ENCODE measurements at places on chromosomes 4 and X. TPM values are rescaled to one million over a fixed set of nuclear protein-coding genes. Genes with fewer than 3 reads are reported as not detected.

- H3K36me3 ChIP-seq, result no peaks in the 10 kb centered on the region
- H3K4me3 ChIP-seq, result no peak overlapping the region
Measured at GRCh38 chrX:45515262-45516215, 314.9 kb upstream of the DIPK2B start.

VCX3B gene
- not detected for total RNA-seq

GRCh38 chr4:169071747-169072146, 61.7 kb upstream of the CBR4 start:
- H3K36me3 ChIP-seq, result no peaks in the 10 kb centered on the region
- no peak overlapping the region for H3K4me3 ChIP-seq
- peak; percentile 77 for DNase-seq
- H3K27ac ChIP-seq, result no peak overlapping the region

DNA sequence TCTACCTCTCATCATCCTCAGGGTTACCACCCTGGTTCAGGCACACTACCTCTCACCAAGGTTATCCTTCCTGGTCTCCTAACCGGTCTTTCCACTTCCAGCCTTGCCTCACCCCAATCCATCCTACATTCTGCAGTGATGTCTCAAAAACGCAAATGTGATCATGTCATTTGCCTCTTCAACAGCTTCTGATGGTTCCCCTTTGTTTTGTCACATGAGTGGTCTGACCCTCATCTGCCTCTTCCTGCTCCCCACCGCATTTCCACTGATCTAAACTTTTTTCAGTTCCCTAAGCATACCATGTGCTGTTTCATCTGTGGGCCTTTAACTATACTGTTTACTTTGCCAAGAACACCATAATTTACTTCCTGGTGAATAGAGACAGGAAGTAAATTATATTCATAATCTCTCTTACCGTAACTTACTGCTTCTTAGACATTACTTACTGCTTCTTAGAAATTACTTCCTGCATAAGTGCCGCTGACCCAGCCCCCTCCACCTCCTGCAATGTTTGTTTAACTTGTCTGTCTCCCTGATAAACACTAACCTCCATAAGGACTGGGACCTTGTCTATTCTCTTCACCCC, 27.1 kb upstream of the NSUN7 start:
- no peak overlapping the region for H3K4me3 ChIP-seq
- no peaks in the 10 kb centered on the region for H3K4me1 ChIP-seq
- no peaks in the 10 kb centered on the region for H3K36me3 ChIP-seq
- H3K27ac ChIP-seq, result no peak overlapping the region

GRCh38 chrX:40637687-40638086, 9.7 kb downstream of the CXorf38 start:
- no peaks in the 10 kb centered on the region for H3K4me1 ChIP-seq
- H3K4me3 ChIP-seq, result no peak overlapping the region
- no peaks in the 10 kb centered on the region for H3K27me3 ChIP-seq
- DNase-seq, result peak; percentile 15
- H3K36me3 ChIP-seq, result no peaks in the 10 kb centered on the region
- H3K27ac ChIP-seq, result no peak overlapping the region

QDPR gene
- total RNA-seq, result 27.4 TPM

GRCh38 chrX:14409341-14409740, 120.0 kb upstream of the GLRA2 start:
- no peak overlapping the region for H3K4me3 ChIP-seq
- no peaks in the 10 kb centered on the region for H3K36me3 ChIP-seq
- no peaks in the 10 kb centered on the region for H3K27me3 ChIP-seq
- DNase-seq, result peak; percentile 55

- no peaks in the 10 kb centered on the region for H3K4me1 ChIP-seq
- H3K27me3 ChIP-seq, result no peaks in the 10 kb centered on the region
- no peak overlapping the region for H3K27ac ChIP-seq
Measured at GRCh38 chr4:91681544-91681943, 622.2 kb upstream of the GRID2 start.

- no peaks in the 10 kb centered on the region for H3K36me3 ChIP-seq
- no peaks in the 10 kb centered on the region for H3K4me1 ChIP-seq
- H3K27me3 ChIP-seq, result peaks cover 17% of the 10 kb centered on the region
- no peak within 1 kb of the TSS for H3K27ac ChIP-seq
- no peak for DNase-seq
Measured at GRCh38 chrX:48835524-48836329, at the start of gene PCSK1N. Gene PCSK1N (minus strand): TSS chrX:48835610. CDS start chrX:48835532, 78 bp downstream.

DNA sequence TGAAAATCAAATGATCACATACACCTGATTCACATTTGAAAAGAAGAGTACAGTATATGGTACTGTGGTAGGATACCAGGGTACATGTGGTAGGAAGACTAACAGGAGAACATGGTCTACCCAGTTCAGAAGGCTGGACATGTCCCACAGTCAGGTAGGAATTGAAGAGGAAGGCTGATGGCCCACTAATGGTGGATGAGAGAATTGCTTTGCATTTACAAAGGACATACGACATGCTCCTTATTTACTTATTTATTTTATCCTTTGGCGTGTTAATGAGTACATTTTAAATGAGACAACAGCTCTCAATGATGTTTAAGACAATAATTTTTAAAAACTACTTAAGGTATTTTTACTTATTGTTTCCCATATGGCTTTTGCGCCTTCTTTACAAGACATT, 106.7 kb upstream of the BMP2K start:
- no peaks in the 10 kb centered on the region for H3K27me3 ChIP-seq
- DNase-seq, result no peak
- no peak overlapping the region for H3K27ac ChIP-seq
- no peaks in the 10 kb centered on the region for H3K4me1 ChIP-seq
- H3K4me3 ChIP-seq, result no peak overlapping the region

HSFX2 gene
- total RNA-seq, result 0.26 TPM

KDM5C gene
- total RNA-seq, result 83.6 TPM

GRCh38 chr4:150308824-150309472, 230.7 kb downstream of the DCLK2 start:
- H3K36me3 ChIP-seq, result no peaks in the 10 kb centered on the region
- peak; percentile 84 for DNase-seq
- no peaks in the 10 kb centered on the region for H3K4me1 ChIP-seq
- no peak overlapping the region for H3K27ac ChIP-seq

- DNase-seq, result no peak
- no peaks in the 10 kb centered on the region for H3K4me1 ChIP-seq
- no peak overlapping the region for H3K27ac ChIP-seq
- H3K4me3 ChIP-seq, result no peak overlapping the region
Measured at GRCh38 chr4:135269125-135269890, 1067.7 kb upstream of the PABPC4L start.

GRCh38 chr4:140312100-140312499, 61.3 kb upstream of the SCOC start:
- no peak overlapping the region for H3K4me3 ChIP-seq
- no peaks in the 10 kb centered on the region for H3K27me3 ChIP-seq
- H3K27ac ChIP-seq, result no peak overlapping the region
- no peak for DNase-seq
- H3K4me1 ChIP-seq, result peaks cover 17% of the 10 kb centered on the region
- H3K36me3 ChIP-seq, result no peaks in the 10 kb centered on the region

TLL1 gene
- 0.33 TPM for total RNA-seq

GRCh38 chrX:127112726-127113125, 293.2 kb downstream of the PRR32 start:
- H3K4me1 ChIP-seq, result no peaks in the 10 kb centered on the region
- no peaks in the 10 kb centered on the region for H3K27me3 ChIP-seq
- no peak overlapping the region for H3K4me3 ChIP-seq

DNA sequence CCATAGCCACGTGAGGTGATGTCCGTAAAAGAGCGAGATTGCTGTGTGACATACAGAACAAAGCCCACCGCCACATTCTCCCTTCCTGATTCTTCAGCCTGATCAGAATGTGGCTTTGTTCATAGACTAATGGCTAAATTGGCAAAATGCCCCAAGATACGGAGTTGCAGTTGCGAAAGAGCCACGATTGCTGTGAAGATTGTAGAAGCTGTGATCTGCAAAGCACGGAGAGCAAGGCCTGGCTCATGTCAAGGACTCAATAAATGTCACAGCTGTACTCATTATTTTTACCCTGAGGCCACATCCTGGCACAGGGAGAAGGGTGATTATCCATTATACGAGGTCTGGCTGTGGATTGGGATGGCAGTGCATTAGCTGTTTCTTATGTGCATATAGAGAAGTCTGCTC, 34.2 kb downstream of the ARSD start:
- H3K27ac ChIP-seq, result no peak overlapping the region
- H3K4me1 ChIP-seq, result no peaks in the 10 kb centered on the region
- peak; percentile 29 for DNase-seq

FHIP1A gene
- under 0.01 TPM for total RNA-seq

FGG gene
- not detected for total RNA-seq

GRCh38 chr4:32462944-32463343, 1742.8 kb downstream of the PCDH7 start:
- H3K4me3 ChIP-seq, result no peak overlapping the region
- no peaks in the 10 kb centered on the region for H3K27me3 ChIP-seq
- no peak overlapping the region for H3K27ac ChIP-seq
- H3K4me1 ChIP-seq, result no peaks in the 10 kb centered on the region

GRCh38 chrX:110044346-110045249, 41.7 kb downstream of the TMEM164 start:
- no peaks in the 10 kb centered on the region for H3K4me1 ChIP-seq
- DNase-seq, result no peak
- H3K4me3 ChIP-seq, result no peak overlapping the region

DNA sequence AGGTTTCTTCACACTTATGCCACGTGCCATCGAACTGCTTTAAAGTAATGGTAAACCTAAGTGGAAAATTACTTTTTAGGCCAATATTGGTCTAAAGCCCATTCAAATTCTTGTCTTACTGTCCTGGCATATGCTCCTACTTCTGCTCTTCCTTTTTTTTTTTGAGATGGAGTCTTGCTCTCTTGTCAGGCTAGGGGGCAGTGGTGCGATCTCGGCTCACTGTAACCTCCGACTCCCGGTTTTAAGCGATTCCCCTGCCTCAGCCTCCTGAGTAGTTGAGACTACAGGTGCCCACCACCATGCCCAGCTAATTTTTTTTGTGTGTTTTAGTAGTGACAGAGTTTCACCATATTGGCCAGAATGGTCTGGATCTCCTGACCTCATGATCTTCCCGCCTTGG, 129.0 kb upstream of the TECRL start:
- H3K27me3 ChIP-seq, result no peaks in the 10 kb centered on the region
- H3K4me3 ChIP-seq, result no peak overlapping the region
- H3K4me1 ChIP-seq, result no peaks in the 10 kb centered on the region
- DNase-seq, result no peak
- H3K36me3 ChIP-seq, result no peaks in the 10 kb centered on the region

GRCh38 chr4:76300012-76300411, 6.5 kb upstream of the STBD1 start:
- H3K4me3 ChIP-seq, result no peak overlapping the region
- H3K27me3 ChIP-seq, result peaks cover 3% of the 10 kb centered on the region
- H3K36me3 ChIP-seq, result no peaks in the 10 kb centered on the region
- H3K27ac ChIP-seq, result no peak overlapping the region
- H3K4me1 ChIP-seq, result peaks cover 6% of the 10 kb centered on the region

CCNA2 gene
- total RNA-seq, result 1.3 TPM

SPARCL1 gene
- total RNA-seq, result 2.3 TPM

ARHGAP36 gene
- total RNA-seq, result not detected

UGT2A1 gene
- total RNA-seq, result not detected

GRCh38 chrX:43008356-43008755, 230.4 kb upstream of the PPP1R2C start:
- no peaks in the 10 kb centered on the region for H3K36me3 ChIP-seq
- no peaks in the 10 kb centered on the region for H3K27me3 ChIP-seq
- no peak overlapping the region for H3K27ac ChIP-seq
- DNase-seq, result no peak
- no peak overlapping the region for H3K4me3 ChIP-seq
- no peaks in the 10 kb centered on the region for H3K4me1 ChIP-seq

DNA sequence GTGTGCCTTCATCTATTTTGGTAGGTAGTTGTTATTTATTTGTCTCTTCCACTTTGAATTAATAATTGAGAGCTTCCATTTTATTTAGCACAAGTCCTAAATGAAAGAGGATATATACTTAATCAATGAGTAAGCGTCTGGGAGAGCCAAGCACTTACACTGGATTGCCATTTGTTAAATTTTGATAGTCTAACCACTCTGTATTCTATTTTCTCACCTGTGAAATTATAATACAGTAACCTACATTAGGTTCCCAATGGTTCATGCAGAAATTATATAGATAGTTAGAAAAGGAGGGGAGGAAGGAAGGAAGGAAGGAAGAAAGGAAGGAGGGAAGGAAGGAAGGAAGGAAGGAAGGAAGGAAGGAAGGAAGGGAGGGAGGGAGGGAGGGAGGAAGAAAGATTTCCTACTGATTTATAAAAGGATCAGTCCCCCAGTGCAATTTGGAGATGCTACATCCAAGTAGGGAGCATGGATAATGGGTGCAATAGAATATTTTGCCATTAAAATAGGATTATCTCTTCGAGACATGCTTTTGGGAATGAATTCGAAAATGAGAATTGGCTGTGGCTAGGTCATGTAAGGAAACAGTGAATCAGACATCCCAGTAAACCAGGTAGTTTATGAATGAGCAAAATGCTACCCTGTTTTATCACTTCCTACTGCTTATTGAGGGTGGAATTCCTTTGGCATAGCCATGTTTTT, 239.8 kb downstream of the PCDH7 start:
- no peak for DNase-seq
- H3K27ac ChIP-seq, result no peak overlapping the region
- H3K4me3 ChIP-seq, result no peak overlapping the region
- no peaks in the 10 kb centered on the region for H3K27me3 ChIP-seq
- H3K4me1 ChIP-seq, result no peaks in the 10 kb centered on the region

ZNF630 gene
- 2.1 TPM for total RNA-seq

GRCh38 chrX:13008851-13009250, 33.9 kb downstream of the TMSB4X start:
- no peaks in the 10 kb centered on the region for H3K27me3 ChIP-seq
- no peak overlapping the region for H3K27ac ChIP-seq
- H3K4me3 ChIP-seq, result no peak overlapping the region
- H3K36me3 ChIP-seq, result no peaks in the 10 kb centered on the region
- H3K4me1 ChIP-seq, result no peaks in the 10 kb centered on the region

ZNF81 gene
- 5.6 TPM for total RNA-seq

DNA sequence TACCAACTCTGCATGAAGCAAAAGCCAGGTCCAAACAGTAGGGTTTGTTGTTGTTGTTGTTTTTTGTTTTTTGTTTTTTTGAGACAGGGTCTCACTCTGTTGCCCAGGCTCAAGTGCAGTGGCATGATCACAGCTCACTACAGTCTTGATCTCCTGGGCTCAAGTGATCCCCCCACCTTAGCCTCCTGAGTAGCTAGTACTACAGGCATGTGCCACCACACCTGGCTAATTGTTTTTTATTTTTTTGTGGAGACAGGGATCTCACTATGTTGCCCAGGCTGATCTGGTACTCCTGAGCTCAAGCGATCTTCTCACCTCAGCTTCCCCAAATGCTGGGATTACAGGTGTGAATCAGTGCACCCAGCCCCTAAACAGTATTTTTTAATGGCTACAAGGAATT, 6.2 kb downstream of the S100P start:
- H3K36me3 ChIP-seq, result no peaks in the 10 kb centered on the region
- H3K27me3 ChIP-seq, result no peaks in the 10 kb centered on the region
- peaks cover 4% of the 10 kb centered on the region for H3K4me1 ChIP-seq
- no peak overlapping the region for H3K27ac ChIP-seq
- H3K4me3 ChIP-seq, result no peak overlapping the region

MAGEB17 gene
- not detected for total RNA-seq

- H3K36me3 ChIP-seq, result no peaks in the 10 kb centered on the region
- no peaks in the 10 kb centered on the region for H3K4me1 ChIP-seq
- no peaks in the 10 kb centered on the region for H3K27me3 ChIP-seq
- no peak within 1 kb of the TSS for H3K27ac ChIP-seq
- peak within 1 kb of the TSS; percentile 49 for H3K4me3 ChIP-seq
- DNase-seq, result peak; percentile 81
Measured at GRCh38 chr4:162163892-162164759, at the start of gene FSTL5. Gene FSTL5 (minus strand): TSS chr4:162164000. CDS start chr4:162111396, 52,604 bp downstream.

SYN1 gene
- 0.17 TPM for total RNA-seq

Data from fibroblast of lung (primary cell).